ENCODE measurements at places on chromosomes 2 and 18. TPM values are rescaled to one million over a fixed set of nuclear protein-coding genes. Genes with fewer than 3 reads are reported as not detected.

PDIA6 gene
- 124 TPM for total RNA-seq

UGT1A3 gene
- total RNA-seq: not detected

ABCG8 gene
- total RNA-seq: under 0.01 TPM

FNDC4 gene
- total RNA-seq: 0.85 TPM

DNA sequence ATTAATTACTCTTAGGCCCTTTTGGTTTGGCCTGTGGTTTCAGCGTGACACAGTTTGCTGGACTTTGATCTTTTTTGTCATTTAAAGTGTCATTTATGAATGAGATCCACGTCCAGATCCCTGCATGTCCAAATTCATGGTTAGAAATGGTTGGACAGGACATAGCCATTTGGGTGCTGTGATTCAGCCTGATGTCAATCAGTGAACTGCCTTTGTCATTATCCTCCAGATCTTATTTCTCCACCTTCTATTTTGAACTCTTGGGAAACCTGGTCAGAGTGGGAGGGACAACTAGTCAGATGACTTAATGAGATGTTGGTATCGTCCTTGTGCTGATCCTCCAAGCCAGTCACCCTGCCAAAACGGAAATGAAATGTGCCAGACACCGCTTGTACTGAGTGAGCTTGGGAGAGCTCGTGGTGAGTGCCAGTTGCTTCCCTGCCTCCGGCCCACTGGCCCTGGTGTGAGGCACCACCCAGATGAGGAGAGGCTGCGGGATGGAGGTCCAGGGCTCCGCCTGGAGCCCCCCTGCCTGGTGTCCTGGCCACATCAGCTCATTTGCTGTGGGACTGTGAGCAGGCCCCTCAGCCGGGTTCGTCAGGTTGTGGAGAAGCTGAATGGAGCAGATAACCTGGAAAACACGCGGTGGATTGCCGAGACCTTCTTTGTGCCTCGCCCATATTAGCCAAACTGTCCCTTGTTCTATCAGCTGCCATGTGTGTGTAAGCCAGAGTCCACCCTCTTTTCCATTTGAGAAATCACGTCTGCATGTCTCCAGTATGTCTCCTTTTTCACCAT lies 70.1 kb downstream of the DGKD start:
- DNase-seq: no peak

- DNase-seq: peak; percentile 73
Measured at GRCh38 chr18:11980494-11981191, 664 bp upstream of the IMPA2 start.

DNA sequence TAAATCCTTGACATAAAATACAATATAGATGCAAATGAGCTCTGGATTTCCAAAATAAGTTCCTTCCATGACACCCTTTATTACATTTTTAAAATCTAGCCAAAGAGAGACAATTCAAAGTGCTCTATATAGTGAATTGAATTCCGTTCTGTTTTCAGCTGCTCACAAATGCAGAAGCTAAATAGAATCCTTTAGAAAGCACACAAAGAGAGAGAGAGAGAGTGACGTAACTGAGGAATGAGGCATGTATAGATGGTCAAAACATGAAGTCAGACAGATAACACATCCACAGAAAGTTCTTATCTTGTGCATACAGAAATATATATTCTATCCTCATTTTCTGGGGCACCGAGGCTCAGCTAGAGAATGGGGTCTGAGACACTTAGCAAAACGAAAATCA lies 344.7 kb upstream of the NETO1 start:
- DNase-seq: no peak

DNA sequence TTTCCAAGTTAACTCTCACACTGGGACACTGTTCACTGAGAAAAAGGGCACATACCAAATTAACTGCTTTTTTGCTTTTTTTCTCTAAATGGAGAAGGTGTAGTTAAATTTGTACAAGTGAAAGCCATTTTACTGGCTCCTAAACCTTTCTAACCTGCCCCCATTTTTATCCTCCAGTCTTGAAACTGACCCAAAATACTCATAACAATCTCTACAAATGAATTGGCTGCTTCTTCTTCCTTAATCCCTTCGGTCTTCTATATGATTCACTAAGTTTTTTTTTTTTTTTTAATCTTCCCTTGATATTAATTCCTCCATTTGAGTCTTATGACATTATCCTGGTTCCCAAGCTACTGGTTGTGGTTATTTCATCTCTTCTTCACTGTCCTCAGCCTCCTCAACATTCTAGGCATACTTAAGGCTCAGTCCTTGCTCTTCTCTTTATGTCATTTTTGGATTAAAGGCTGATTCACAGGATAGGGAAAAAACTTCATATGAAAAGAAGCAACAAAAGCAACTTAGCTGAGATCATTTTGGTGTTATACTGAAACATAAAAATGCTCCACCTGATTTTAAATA lies 19.8 kb downstream of the ORC2 start:
- no peak for DNase-seq

DNA sequence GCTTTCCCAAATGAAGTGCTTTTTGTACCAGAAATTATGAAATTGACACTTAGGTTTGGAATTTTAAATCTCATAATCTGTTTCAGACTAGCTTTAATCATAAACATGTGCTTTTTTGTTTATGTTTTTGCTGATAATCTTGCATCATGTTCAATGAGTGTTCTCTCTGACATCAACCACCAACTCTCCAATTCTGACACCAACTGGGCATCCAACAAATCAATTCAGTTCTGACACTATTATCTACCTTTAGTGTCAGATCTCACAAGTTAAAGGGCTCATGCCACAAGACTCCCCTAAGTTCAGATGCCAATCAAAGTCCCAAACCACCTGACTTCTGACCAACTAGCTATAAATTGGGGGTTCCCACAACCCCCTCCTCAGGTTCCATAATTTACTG lies 19.6 kb downstream of the PELI1 start:
- no peak for DNase-seq

GRCh38 chr18:37346048-37346447 lies 219.6 kb downstream of the CELF4 start:
- DNase-seq: no peak

DNA sequence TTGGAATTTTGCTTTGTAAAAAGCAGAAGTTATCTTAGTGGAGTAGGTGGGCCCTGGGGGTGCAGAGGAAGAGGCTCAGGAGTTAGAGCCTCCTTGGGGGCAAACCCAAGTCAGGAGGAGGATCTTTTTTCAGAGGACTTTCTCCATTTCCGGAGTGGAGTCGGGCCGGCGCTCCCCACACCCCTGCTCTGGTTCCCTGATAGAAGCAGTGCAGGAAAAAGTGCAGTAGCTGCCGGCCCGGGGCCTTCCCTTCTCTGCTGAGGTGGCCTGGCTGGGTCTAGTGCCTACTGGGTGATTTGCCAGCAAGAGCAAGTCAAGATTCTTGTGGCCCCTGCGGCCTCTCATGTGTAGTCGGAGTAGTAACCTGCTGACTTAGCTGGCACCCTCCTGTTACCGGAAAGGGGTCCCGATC lies 124.2 kb upstream of the HS6ST1 start:
- no peak for DNase-seq

GRCh38 chr2:157746234-157746950 lies 117.7 kb upstream of the ACVR1C start:
- DNase-seq: no peak

DNA sequence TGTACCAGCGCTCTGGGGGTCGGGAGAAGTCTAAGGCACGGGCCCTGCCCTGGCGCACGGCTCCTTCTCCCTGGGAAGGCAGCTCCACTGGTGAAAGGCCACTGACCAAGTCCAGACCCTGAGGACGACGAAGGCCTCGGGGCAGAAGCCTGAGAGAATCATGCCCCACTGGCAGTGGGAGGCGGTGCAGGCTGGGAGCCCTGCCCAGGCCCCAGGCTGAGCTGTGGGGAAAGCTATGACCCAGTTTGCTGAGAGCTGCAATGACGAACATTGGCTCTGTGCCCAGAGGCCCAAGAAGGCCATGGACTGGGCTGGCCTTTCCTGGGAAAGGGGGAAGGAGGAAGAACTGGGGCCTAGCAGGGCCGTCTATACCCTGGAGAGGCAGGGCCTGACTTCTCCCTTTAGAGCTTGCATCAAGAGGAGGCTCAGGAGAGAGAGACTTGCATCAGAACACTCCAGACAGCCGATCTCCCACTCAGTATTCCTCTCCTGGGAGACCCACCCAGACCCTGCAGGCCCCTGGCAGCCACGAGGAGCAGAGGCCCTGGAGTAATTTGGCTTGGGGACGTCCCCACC lies 32.9 kb downstream of the HS1BP3 start:
- DNase-seq: no peak

DNA sequence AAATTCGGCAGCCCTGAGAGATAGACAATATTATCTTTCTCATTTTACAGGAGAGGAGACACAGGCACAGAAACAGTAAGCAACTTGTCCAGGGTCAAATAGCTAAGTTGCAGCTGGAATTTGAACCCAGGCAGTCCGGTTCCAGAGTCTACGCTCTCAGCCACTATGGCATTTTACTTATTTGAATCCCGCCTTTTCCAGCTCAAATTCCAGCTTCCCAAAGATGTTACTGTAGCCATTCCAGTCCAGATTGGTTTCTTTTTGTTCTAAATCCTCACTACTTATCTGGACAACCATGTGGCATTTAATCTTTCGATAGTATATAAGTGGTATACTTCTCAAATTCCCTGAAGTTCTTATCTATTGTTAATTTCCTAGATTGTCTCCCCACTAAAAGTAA lies 125.7 kb downstream of the NBAS start:
- DNase-seq: no peak

All from thymus (tissue), 14 donors.